Naive thymus-derived CD8-positive, alpha-beta T cell (primary cell): ENCODE measurements at places on chromosomes 5 and 9. TPM values are rescaled to one million over a fixed set of nuclear protein-coding genes. Genes with fewer than 3 reads are reported as not detected.

- DNase-seq, result peak; percentile 75
- no peaks in the 10 kb centered on the region for H3K27me3 ChIP-seq
- H3K36me3 ChIP-seq, result no peaks in the 10 kb centered on the region
- peak overlapping the region; percentile 92 for H3K4me3 ChIP-seq
- H3K27ac ChIP-seq, result peak overlapping the region; percentile 95
These were observed 663 bp upstream of the SMIM27 start for GRCh38 chr9:32551276-32552051.

NACC2 gene
- total RNA-seq, result 9.5 TPM

GRCh38 chr9:93941493-93941892 is 13.7 kb downstream of the BARX1 start:
- peaks cover 13% of the 10 kb centered on the region for H3K4me1 ChIP-seq
- no peak overlapping the region for H3K27ac ChIP-seq
- H3K27me3 ChIP-seq, result peaks cover 84% of the 10 kb centered on the region

PIP5KL1 gene
- total RNA-seq, result 1.8 TPM
